ENCODE measurements at places on chromosomes 11 and 22.

- no peak for DNase-seq
Measured at GRCh38 chr11:77454867-77455655, 18.8 kb downstream of the PAK1 start.

- no peak for DNase-seq
Measured at GRCh38 chr22:20229916-20230775, 38.0 kb downstream of the RTN4R start.

GRCh38 chr11:84721561-84721961, 905.6 kb downstream of the DLG2 start:
- peak; percentile 96 for DNase-seq

DNA sequence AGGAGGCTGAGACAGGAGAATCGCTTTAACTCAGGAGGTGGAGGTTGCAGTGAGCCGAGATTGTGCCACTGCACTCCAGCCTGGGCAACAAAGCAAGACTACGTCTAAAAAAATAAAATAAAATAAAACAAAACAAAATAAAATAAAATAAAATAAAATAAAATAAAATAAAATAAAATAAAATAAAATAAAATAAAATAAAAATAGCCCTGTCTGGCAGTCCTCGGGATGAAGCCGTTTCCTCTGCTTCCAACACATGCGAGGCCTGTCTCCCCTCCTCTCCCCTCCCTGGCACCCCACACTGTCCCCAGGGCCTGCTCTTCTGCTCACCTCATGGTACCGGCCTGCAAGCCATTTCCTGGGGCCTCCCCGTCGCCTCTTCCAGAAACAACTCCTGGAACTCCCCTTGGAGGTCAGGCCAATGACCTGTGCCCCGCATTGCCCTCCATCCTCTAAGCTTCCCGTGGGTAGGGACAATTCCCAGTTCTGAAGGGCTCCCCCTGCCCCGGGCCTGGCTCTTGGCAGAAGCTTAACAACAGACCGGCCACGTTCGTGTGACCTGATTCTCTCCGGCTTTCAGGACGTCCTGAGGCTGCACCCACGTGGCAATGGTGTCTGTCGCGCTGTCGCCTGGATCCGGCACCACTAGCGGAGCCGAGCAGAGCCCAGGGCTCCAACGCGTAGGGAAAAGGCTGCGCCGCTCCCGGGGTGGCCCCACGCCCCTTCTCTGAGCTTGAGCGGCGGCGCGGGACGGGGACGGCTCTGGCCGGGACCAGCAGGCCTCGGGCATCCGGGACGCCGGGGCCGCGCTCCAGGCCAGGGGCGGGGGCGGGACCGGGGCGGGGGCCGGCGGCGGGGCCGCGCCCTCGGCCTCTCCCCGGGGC, 456 bp upstream of the PARVB start:
- peak; percentile 64 for DNase-seq

- DNase-seq = no peak
Measured at GRCh38 chr11:100923555-100923954, 206.1 kb downstream of the PGR start.

- no peak for DNase-seq
Measured at GRCh38 chr11:10205928-10206327, 88.1 kb downstream of the SBF2 start.

DNA sequence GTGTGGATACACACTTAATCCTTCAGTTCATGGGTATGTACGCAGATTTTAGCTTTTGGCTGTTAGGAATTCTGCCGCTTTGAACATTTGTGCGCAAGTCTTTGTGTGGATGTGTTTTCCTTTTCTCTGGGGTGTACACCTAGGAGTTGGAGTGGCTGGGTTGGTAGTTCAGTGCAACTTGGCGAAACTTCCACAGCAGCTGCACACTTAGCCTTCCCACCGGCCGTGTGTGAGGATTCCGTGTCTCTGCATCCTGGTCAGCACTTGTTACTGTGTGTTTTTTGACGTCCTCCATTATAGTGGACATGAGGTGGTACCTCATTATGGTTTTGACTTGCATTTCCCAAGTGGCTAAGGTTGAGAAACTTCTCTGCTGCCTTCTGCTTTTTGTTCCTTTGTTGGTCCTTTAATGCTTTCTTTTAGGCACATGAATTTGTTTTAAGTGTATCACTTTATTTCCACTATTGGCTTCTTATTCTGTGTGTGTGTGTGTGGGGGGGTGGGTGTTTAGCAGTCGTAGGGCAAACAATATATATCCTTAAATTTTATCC, 72.1 kb upstream of the SLC25A18 start:
- DNase-seq = no peak

DNA sequence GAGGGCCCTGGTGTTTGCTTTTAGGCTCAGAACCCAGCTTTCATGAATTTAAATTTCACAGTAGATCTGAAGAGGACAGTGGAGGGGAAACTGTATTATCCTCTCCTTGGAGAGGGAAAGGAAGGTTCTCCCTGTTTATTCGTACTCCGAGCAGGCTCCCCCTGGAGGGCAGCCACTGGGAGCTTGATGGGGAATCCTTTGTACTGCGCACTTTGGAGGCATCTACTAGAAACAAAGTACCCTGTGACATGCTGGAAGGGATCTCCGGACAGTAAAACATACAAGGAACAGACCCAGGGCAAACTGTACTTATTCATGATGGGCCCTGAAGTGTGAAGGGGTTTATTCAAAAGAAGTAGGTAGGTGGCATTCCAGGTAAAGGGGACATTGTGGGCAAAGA, 27.2 kb downstream of the NAV2 start:
- DNase-seq = no peak
